ENCODE measurements at places on chromosomes 12 and 14.

DNA sequence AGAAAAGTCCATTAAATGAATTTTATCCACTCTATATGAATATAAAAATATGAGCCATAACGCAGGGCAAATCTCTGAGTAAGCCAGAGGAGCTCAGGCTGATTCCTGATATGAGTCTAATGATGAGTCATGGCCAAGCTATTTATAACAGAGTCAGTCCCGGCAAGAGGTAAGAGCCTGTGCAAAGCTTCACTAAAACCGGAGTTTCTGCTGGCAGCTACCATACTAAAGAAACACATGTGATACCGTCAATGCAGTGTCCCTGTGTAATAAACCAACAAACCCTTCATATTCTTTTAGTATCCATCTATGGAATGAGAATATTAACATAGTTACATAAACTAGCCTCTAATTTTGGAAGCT lies 319.4 kb downstream of the KCNC2 start:
- DNase-seq = no peak

DNA sequence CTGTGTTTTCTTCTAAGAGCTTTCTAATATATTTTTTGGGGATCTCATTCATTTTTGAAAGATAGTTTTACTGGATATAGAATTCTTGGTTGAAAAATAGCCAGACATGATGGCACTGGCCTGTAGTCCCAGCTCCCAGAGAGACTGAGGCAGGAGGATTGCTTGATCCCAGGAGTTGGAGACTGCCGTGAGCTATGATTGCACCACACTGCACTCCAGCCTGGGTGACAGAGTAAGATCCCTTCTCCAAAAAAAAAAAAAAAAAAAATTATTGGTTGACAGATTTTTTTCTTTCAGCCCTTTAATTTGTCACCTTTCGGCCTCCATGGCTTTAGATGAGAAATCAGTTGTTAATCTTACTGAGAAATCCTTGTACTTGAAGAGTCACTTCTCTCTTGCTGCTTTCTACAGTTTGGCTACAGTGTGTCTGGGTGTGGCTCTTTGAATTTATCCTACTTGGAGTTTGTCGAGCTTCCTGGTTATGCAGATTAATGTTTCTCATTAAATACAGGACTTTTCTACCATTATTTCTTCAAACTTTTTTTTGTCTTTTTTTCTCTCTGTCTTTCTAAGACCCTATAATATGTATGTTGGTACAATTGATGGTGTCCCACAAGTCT lies 60.2 kb upstream of the AMN start:
- DNase-seq = no peak

DNA sequence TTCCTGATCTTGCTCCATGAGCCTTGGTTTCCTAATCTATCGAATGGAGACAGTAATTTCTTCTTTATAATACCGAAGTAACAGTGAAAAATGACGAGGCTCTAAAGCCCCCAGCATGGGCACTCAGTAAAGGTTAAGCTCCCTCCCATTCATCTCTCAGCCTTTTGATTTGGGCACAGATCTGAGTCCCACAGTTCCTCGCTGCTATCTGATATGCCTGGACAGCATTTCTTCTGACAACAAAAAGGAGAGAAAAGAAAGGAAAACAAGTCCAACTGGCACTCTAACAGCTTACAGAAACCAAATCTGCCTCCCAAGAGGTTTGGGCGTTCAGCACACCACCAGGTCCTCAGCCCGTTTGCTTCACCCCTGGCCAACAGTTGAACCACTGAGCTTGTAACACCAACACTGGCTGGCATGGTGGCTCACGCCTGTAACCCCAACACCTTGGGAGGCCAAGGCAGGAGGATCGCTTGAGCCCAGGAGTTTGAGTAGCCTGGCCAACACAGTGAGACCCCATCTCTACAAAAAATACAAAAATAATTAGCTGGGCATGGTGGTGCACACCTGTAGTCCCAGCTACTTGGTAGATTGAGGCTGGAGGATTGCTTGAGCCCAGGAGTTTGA lies 19.5 kb downstream of the CCDC88C start:
- no peak for DNase-seq

GRCh38 chr12:89700191-89700810 lies 8.3 kb downstream of the ATP2B1 start:
- DNase-seq = no peak

GRCh38 chr14:32080001-32080510 lies 3.0 kb downstream of the ARHGAP5 start:
- no peak for DNase-seq

DNA sequence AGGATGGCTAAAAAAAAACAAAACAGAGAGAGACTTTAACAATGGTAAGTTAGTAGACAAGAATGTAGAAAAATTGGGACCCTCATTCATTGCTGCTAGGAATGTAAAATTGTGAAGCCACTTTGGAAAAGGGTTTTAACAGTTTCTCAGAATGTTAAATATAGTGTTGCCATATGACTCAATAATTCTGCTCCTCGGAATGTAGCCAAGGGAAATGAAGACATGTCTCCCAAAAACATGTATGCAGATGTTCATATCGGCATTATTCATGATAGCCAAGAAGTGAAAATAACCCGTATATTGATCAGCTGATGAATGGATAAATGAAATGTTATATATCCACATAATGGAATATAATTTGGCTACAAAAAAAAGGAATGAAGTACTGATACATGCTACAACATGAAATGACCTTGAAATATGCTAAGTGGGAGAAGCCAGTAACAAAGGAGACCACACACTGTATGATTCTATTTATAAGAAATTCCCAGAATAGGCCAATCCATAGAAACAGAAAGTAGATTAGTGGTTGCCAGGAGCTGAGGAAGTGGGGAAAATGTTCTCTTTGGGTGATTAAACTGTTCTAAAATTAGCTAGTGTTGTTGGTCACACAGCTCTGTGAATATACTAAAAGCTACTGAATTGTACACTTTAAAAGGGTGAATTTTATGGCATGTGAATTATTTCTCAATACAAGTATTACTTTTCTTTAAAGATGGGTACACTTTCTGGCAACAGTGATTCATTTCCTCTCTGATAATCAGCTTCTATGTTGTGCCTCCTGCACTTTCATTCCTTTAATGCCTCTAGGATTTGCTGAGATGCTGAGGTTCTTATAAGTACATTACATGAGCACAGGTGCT lies 132.5 kb downstream of the DAAM1 start:
- no peak for DNase-seq

GRCh38 chr12:43060742-43061141 lies 471.2 kb upstream of the PRICKLE1 start:
- no peak for DNase-seq

- no peak for DNase-seq
Observed at GRCh38 chr12:109421355-109422087, 55.6 kb downstream of the KCTD10 start.

DNA sequence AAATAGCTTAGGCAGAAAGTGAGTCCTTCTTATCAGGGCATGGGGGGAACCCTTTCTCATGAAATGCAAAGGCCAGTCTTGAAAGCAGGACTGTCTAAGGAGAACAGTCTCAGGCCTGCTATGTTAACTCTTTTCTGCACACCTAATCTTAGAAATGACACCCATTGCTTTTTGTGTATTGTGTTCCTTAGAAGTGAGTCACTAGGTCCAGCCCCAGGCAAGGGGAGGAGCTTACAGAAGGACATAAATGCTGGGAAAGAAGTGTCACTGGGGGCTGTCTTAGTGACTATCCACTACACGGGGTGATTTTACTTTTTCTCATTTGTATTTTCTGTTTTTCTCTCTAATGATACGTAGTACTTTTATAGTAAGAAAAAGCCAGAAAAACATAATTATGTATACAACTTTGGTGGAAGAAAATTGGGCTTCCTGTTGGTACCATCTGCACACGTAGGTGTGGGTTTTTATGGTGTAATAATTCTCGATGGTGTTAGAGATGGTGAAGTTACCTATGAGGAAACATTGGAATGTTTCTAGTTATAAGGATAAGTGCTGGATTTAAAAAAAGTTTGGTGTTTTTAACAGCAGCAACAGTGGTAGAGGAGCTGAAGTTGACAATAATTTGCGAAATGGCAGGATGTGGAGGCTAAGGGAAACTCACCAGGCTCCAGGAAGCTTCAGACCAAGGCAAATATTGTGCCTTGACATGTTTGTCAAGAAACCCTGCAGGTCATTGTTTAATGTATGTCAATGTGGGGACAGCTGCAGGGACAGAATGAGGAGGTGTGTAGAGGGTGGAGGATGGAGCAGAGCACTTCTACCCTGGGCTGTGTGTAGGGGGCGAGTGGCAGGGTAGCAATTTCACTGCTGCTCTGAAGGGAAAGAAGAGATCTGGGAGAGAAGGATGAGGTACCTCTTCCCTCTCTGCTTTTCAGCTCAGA lies 214.9 kb downstream of the KTN1 start:
- no peak for DNase-seq

- DNase-seq = no peak
Observed at GRCh38 chr14:58782011-58782410, 144.2 kb downstream of the DACT1 start.

DNA sequence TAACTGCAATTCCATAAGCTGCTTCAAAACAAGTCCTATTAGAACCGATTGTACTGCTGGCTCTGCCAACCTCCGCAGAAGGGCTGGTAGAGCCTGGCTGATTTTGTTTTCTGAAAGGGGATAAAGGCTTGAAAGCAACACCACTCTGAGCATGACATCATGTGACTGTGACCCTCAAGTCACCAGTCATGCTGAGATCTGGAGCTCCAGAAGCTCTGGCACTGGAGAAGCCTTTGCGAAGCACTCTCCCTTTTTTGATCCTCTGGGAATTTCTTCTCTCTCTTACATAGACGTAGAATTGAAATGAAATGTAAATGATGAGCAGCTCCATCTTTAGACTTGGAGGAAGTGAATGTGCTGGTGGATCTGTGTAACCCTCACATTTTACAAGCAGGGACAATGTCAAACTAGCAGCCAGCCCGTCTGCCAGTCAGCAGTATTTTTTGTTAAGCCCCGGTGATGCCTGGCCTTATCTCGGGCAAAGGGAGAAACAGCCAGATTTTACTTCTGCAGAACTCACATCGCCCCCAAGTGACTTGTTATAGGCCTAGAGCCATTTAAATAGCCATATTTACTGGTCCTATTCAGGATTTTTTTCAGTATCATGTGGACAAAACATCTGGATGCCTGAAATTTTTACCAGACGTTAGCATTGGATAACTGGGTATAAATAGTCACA lies 112.1 kb upstream of the NPAS3 start:
- no peak for DNase-seq

DNA sequence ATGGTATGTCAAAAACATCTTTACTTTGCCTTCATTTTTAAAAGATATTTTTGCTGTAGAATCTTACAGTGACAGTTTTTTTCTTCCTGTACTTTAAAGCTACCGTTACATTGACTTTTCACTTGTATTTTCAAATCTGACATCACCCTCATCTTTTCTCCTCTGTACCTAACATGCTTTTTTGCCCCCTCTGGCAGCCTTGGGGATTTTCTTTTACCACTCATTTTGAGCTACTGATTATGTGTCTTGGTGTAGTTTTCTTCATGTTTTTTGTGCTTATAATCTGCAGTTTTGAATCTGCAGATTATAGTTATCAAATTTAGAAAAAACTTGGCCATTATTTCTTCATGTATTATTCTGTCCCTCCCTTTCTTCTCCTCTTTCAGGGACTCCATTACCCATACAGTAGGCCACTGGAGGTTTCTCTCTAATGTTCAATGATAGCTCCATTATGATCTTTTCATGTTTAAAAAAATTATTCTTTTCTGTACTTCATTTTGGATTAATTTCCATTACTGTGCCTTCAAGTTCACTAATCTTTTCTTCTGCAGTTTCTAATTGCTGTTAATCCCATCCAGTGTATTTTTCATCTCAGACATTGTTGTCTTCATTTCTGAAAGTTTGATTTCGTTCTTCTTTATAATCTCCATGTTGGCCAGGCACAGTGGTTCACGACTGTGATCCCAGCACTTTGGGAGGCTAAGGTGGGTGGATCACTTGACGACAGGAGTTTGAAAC lies 70.0 kb downstream of the ACADS start:
- no peak for DNase-seq

DNA sequence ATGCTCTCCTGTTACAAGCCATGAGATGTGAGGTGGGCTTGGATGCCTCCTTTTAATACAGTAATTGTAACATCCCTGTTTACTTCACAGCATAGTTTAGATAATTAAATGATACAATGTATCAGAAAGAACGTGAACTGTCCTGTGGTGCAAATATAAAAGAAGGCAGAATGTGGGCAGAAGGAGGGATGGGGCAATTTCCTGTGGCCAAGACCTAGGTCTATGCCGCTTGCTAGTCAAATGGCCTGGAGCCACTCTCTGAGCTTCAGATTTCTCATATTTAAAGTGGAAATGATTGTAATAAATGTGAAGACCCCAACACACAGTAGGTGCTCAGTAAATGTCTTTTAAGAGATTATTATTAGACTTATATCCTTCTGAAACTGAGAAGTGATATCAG lies 24.0 kb upstream of the EVL start:
- DNase-seq = no peak

GRCh38 chr14:65975865-65976264 lies 510.3 kb upstream of the CCDC196 start:
- DNase-seq = no peak

DNA sequence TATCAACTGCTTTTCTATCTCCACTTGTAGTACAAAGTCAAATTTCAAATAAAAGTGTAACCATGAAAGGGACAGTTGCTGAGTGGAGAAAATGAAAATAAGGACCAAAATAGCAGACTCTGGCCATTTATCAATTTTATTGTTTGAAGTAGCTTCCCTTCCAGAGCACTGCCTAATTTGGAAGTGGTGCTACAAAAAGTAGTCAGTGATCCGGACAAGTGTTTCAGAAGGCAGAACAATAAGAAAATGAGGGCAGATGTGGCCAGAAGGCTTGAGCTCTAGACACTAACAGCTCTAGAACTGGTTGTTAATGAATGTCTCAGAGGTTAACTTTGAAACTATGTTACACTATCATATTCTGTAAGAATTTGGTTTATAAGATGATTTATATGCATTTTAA lies 48.9 kb downstream of the ABCC9 start:
- DNase-seq = no peak

DNA sequence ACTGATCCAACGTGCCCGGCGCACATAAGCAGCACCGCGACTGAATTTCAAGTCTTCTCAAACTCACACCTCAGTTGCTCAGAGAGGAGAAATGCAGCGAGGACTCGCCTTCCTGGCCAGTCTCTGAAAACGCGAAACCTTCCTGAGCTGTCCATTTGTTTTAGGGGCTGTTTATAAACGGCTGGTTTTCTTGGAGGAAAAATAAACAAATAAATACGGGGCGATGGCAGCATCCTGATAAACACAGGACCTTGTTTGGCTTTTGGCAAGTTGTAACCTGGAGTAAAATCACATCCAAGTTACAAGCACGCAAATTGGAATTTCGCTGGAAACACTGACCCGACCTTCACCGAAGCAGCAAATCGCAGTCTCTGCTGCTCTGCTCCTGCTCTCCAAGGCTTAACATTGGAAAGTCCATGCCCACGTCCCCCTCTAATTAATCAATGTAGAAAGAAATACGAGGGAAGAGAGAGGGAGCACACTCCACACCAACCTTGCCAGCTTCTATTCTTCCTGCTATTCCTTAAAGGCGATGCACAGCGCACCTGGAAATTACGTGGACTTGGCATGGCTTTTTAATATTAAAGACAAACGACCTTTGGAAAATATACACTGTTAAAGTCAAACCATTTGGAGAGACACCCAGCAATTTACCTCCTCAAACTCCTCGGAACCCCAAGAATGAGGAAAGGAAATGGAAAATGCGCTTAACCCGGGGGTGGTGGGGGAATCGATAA lies 248.8 kb downstream of the APAF1 start:
- no peak for DNase-seq

GRCh38 chr14:102200690-102201352 lies 61.1 kb downstream of the WDR20 start:
- DNase-seq = no peak

Data from NK-92 treated with Interleukin-12 subunit alpha and Interleukin-12 subunit beta, amount 100 ng/mL, for 24 hours (cell line).